Fibroblast of upper back skin (primary cell): ENCODE measurements at places on chromosomes 7 and 10.

- peak; percentile 92 for DNase-seq
Measured at GRCh38 chr10:107971411-107971810, 806.9 kb upstream of the SORCS1 start.

GRCh38 chr10:63636812-63637211 is 115.6 kb downstream of the REEP3 start:
- no peak for DNase-seq

DNA sequence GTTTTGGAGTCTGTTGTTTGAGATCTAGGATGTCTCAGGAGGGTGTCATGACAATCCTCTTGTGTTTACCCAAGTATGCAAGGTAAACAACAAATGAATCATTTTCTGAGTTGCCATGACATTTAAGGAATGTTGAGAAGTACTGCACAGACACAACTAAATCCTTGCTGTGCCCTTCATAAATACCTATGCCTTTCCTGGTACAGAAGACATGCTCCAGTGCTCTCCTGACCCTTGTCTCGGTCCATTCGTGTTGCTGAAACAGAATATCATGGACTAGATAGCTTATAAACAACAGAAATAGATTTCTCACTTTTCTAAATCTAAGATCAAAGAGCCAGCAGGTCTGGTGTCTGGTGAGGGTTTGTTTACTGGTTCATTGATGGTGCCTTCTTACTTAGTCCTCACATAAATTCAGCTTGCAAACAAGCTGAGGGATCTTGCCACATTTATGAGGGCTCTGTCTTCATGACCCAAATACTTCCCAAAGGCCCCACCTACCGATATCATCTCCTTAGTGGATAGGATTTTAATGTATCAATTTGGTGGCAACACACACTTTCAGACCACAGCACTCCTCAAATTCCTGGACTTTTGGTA is 341.8 kb upstream of the SEMA3A start:
- DNase-seq: no peak

- DNase-seq: no peak
Measured at GRCh38 chr10:11713186-11713743, 28.9 kb upstream of the ECHDC3 start.

- no peak for DNase-seq
Measured at GRCh38 chr10:68121852-68122251, 12.6 kb downstream of the MYPN start.

GRCh38 chr10:80462981-80463741 is 9.1 kb downstream of the TSPAN14 start:
- peak; percentile 72 for DNase-seq

- DNase-seq: no peak
Measured at GRCh38 chr7:28800150-28800549, 158.0 kb downstream of the TRIL start.

- peak; percentile 86 for DNase-seq
Measured at GRCh38 chr10:22655312-22655981, 58.9 kb downstream of the PIP4K2A start.

GRCh38 chr7:159086301-159086925 is 58.3 kb downstream of the VIPR2 start:
- no peak for DNase-seq

DNA sequence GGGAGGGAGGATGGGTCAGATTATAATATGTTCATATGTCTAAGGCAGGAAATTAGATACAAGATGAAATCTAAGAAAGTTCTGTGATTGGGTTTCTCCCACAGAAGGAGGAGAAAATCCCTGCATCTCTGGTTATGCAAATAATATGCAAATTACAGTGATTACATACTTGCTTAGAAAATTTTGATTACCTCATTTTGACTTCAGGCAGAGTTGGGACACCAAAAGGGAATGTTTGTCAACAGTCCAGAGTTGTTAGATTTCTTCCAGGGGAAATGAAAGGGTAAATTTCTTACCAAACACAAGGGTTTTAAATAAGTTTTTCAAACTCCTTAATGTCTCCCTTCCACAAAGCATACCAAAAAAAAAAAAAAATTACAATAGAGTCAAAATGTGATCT is 101.4 kb upstream of the STEAP1B start:
- DNase-seq: no peak

- peak; percentile 16 for DNase-seq
Measured at GRCh38 chr10:102540023-102540422, 36.3 kb downstream of the SUFU start.

DNA sequence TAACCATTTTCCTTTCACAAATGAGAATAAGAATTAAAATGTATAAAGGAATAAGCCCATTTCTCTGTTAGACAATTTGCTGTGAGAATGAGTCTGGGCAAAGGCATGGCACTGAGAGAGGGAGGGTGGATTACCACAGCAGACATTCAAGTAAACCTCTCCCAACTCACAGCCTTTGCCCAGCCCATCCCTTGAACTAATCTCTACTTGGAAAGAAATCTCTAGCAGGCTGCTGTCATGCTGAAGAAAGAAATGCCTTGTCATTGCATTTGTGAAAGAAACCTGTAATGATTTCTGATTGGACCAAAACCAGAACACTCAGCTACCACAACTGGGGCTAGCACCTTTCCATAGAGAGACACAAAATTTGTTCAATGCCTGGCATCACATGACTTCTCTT is 39.2 kb downstream of the CH25H start:
- DNase-seq: no peak

GRCh38 chr7:120060281-120060680 is 212.7 kb upstream of the KCND2 start:
- peak; percentile 54 for DNase-seq

- DNase-seq: no peak
Measured at GRCh38 chr7:42175834-42176723, 60.9 kb downstream of the GLI3 start.

GRCh38 chr7:41693150-41693997 is 9.5 kb downstream of the INHBA start:
- DNase-seq: no peak

DNA sequence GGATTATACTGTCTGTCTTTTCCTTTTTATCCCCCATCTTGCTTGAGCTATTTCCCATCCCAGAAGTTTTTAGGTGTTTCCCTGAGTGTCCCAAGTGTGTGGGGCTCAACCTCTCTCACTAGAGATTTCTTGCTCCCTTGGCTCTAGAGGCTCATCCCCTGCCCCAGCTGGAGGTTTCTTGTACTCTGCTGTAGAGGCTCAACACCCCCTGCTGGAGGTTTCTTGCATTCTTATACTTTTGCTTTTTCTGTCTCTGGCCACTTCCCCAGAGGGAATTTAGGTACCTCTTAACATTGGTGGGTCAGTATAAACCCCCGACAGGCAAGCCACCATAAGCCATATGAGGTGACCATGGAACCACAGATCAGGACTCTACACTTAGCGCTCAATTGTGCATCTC is 114.2 kb upstream of the FAM3C start:
- DNase-seq: no peak

GRCh38 chr10:77441353-77442166 is 196.0 kb downstream of the KCNMA1 start:
- no peak for DNase-seq

GRCh38 chr7:66380272-66380888 is 175.2 kb downstream of the TPST1 start:
- no peak for DNase-seq

DNA sequence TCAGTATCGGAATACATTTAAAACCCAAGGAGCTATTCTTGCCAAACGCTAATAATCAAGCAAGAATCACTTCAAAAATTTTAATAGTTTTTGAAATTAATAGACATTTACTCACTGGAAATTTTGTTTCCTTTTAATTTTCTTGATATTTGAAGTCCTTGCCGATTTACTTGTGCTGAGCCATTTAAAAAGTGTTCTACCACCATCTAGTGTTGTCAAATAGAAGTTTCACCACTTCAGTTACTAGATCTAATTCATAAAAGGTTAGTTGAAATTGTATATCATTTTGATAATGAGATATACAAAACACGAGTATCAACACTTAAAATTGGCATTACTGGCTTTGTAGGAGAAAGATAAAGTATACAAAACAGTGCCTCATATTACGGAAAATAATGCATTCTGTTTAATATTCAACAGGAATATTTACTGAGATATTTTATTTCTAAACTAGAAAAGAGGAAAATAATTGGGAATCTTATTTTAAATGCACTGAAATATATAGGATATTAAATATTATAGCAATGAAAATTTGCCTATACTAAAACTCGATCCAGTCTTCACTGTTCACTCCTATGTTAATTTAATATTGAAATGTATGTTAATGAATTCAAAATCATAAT is 664.8 kb upstream of the SEMA3D start:
- peak; percentile 65 for DNase-seq

GRCh38 chr7:134613623-134614347 is 32.9 kb upstream of the BPGM start:
- peak; percentile 97 for DNase-seq

DNA sequence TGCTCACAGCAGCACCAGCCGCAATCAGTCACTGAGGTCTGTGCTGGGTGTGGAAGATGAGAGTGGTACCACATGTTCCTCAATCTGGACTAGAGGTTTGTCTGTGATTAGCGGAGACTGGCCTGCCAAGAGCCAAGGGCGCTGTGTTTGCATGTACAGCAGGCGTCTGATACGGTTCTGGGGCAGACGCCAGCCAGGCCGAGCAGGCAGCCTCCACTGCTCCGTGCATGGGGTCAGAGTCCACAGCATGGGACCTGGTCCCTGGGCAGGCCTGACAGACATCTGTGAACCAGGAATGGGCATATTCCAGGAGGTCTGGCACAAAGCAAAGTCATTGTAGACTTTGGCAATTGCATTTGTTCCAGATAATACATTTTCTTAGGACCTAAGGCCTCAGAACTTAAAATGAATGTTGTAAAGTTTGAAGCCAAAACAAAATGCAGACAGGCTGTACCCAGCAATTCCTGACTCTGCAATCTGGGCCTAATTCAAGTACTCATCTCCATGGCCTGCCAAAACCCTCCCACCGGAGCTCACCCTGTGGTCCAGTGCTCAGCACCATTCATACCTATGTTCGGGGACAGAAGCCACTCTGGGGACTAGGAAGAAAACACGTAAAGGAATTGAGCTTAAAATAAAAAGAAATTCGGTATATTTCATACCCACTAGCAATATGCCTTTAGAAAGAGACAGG is 50.0 kb upstream of the FAM20C start:
- DNase-seq: no peak

GRCh38 chr10:101063050-101063525 is 1.3 kb downstream of the KAZALD1 start:
- no peak for DNase-seq

DNA sequence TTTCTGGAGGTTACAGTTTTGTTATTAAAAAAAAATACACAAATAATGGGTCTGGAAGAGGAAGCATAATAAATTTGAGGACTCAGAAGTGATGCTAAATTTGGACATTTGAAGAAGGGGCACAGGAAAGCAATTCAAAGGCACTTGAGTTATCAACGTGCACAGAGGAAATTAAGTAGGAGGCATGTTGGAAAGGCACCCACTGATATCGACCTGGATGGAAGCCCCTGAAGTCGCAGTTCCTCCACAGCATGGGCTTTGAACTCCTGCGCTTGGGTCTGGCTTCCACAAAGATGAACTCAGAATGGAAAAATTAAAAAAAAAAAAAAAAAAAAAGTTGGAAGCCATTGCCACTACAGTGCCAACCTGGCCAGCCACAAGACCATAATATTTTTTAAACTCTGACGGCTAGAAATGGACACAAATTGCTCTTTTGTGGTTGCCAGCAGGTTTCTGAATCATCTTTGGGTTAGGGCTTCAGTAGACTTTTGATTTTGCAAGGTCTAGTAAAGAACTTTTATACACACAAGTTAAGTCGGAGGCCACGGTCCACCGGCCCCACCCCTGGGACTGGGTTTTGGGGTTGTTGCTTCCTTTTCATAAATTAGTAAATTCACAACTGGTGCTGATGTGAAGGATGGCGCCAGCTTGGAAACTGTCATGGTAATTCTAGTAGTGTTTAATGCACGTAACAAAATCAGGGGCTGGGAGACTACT is 21.6 kb downstream of the JCAD start:
- DNase-seq: no peak

GRCh38 chr10:44647877-44648542 is 263.1 kb upstream of the CXCL12 start:
- DNase-seq: peak; percentile 88

DNA sequence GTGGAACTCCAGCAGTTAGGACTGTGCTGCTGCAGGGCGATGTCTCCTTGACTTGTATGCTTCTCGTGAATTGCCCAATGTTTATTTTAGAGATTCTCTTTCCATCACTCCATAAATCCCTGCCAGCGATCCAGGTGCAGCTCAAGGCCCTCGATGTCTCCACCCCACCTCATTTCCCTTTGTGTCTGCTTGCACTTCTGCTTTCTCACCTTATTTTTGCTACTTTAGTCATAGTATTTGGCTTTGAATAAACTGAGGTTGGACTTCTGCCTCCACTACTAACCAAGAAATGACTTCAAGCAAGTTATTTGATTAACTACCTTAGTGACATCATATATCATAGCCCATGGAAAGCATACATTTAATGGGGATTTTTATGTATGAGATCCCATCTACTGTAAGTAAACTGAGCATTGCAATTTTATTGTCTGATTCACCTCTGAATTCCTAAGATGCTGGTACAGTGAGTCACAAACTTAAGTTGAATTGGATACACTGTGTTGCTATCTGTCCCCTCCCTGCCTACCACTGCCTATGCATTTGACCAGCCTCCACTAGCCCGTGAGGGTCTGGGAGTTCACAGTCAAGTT is 255.8 kb downstream of the ABCA13 start:
- peak; percentile 64 for DNase-seq

- DNase-seq: no peak
Measured at GRCh38 chr10:78177491-78178185, 144.0 kb downstream of the RPS24 start.

DNA sequence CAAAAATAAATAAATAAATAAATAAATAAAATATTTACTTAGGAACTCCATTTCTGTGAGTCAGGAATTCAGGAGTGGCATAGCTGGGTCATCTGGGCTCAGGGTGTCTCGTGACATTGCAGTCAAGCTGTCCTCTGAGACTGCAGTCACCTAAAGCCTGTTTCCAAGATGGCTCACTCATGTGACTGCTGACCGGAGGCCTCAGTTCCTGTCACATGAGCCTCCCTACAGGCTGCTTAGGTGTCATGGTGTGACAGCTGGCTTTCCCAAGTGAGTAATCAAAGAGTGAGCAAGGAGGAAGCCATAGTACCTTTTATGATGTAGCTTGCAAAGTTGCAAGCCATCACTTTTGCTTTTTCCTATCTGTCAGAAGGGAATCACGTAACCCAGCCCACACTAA is 128.6 kb upstream of the KCTD7 start:
- no peak for DNase-seq

- DNase-seq: peak; percentile 3
Measured at GRCh38 chr7:127474457-127474856, 81.9 kb upstream of the ZNF800 start.
